Stimulated activated CD8-positive, alpha-beta memory T cell treated with anti-CD3 and anti-CD28 coated beads, Interleukin-15, amount 100 ng/mL, for 4 hours (primary cell): ENCODE measurements at places on chromosomes 12 and 14.

DNA sequence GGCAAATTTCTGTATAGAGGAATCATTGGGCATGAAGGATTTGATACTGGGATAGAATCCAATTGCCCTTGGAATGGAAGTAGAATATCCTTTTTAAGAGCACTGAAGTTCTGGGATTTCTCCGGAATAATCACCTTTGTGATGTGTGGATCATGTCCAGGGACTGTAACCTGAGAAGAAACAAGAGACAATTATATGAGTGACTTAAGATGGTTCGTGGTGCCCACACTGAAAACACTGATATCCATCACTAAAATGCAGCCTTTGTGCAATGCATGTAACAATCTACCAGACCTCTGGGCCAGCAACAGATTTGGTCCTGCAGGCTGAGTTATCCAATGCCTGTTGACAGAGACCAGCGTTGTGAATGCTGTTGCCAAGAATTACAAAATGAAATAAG, 48.5 kb downstream of the MDM2 start:
- DNase-seq, result no peak

DNA sequence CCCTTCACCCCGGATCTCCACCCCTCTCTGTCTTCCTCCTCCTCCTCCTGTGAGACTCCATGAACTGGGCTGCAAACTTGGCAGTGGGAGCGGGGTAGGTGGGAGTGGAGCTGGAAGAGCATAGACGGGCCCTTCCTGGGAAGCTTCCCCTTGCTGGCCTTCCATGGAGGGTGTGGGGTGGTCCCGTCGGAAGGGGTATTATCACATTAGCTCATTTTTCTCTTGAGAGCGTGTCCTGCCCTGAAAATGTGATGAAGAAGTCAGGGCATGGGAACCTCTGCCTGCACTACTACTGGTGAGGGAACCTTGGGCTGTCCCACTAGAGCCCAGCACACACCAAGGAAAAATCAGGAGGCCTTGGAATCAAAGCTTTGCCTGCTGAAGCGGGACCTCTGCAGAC, 66.5 kb downstream of the CACNA1C start:
- no peak for DNase-seq

DNA sequence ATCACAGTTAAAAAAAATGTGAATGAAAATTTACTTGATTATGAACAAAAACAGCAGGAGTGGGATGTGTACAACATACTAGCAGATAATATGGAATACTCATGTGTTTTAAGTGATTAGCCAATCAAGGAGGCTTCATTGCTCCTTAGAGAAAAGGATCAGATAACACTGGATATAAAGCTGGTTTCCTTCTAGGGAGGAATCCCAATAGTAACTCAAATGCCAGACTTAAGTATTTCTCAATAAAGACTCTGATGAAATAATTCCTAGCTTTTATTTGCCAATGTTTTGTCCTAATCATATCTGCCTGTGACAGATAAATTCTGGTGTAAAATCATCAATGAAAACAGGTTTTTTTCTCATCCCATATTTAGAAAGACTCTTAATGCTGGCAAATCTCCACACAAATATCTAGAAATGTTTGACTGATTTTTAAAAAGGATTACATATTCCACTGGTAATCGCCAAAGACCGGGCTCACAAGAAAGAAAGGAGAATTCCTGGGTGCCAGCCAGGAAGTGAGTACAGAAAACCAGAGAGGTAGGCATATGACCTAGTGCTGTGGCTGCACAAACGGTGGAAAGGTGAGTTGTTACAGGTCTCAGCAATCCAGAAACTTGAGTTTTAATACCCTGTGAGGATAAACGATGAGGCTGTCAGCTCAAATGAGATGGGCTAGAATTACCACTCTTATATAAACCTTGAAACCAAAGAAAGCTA, 108.6 kb upstream of the TTC7B start:
- DNase-seq, result no peak

DNA sequence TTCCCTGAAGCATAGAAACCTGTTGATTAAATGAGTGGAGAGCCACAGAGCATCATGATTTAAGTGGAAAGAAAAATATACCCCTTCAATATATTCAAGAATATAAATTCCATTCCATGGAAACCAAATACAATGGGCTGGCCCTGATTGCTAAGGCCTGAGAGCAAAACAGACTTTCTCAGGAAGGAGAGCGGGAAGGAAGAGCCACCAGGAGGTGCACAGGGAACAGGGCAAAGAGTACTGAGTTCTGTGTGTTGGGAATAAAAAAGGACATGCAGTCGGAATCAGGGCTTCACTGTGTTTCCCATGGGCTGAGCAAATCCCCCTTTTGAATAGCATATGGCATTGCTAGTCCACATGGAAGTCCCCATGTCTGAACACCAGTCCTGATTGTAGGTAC, 69.7 kb upstream of the PLEKHG3 start:
- no peak for DNase-seq

DNA sequence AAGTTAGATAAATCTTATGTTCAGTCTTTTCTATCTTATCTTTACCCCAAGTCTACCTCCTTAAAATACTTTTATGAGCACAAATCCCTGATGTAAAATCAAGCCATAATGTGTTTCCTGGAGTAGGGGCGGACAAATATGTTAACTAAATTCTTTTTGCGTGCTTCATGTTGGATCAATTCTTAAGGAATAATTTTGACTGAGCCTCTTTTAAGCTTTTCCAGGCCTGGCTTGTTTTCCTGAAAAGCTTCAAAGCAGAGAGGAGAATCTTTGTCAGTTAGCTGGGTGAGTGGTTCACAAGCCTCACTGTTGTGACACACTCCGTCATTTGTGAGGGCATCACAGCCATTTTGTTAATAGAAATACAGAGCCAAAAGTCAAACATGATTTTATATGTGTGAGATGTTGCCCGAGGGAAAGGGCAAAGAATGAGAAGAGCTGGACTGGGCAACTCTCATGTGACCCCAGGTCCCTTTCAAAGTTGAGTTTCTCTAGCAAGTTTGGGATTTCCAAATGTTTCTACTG, 468.9 kb downstream of the RGS6 start:
- no peak for DNase-seq

DNA sequence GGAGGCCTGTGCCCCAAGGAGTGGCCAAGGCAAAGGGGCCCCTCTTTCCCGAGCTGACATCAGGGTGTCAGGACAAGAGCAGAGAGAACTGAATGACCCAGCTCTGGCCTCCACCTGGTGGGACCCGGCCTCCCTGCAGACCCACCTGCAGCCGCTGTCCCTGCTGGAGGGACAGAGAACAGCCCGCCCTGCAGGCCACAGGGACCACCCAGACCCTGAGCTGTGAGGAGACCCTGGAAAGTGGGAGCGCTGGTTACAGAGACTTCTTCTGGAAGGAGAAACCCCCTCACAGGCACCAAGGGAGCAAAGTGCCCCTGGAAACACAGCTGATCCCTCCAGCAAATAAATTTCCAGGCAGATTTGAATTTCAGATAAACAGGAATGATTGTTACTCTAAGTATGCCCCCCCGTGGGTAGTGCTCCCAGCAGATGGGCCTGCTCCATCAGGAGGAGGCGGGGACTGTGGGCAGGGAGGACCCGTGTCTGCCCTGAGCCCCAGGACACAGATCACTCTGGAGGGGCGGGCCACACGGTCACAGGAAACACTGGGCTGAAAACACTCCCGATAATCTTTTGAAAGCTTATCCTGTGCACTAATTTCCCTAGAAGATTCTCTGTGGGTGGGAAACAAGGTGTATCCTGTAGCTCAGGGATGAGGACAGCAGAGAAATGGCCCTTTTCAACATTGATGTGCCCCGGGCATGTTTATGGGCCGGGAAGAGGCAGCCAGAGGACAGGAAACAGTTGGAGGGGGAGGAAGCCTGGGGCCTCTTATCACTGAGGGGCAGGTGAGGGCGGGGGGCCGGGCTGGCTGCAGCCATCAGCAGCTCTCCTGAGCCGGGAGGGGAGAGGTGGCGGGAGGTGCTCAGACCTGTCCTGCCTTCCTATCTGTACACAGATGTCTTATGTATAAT, 276.0 kb downstream of the ADGRD1 start:
- no peak for DNase-seq

GRCh38 chr12:1763153-1763552, 57.2 kb upstream of the LRTM2 start:
- no peak for DNase-seq

GRCh38 chr14:69259527-69260189, at the start of gene GALNT16:
Gene GALNT16, plus strand, starts transcription at chr14:69260158. Its CDS starts 133 bp downstream, at chr14:69260291.
- no peak for DNase-seq

DNA sequence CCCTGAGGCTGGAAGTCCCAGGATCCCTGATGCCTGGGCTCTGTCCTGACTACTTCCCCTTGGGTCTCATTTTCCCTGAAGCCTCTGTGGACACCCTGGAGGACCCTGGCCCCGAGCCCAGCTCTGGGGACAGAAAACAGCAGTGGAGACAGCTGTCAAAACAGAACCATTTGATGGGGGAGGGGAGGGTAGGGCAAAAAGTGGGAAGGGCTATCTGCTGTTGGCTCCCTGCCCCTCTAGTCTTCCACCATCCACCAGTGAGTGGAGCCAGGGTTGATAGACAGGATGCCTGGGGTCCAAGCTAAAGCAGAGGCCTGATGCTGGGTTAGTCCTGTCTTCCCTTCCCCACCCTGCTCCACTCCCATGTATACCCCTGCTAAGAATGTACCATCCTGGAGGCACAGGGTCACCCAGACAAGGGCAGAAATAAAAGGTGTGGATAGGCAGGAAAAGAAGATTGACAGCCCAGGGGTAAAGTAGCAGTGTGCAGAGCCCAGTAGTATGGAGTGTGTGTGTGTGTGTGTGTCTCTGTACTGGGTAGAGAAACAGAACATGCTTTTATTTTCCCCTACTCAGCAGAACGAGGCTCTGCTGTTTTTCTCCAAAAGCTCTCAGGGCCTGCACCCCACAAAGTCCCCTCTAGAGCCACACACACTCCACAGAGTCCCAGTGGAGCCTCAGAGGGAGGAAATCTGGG, 9.8 kb downstream of the ZNF385A start:
- no peak for DNase-seq

GRCh38 chr14:90704738-90705392, 111.4 kb downstream of the TTC7B start:
- no peak for DNase-seq

DNA sequence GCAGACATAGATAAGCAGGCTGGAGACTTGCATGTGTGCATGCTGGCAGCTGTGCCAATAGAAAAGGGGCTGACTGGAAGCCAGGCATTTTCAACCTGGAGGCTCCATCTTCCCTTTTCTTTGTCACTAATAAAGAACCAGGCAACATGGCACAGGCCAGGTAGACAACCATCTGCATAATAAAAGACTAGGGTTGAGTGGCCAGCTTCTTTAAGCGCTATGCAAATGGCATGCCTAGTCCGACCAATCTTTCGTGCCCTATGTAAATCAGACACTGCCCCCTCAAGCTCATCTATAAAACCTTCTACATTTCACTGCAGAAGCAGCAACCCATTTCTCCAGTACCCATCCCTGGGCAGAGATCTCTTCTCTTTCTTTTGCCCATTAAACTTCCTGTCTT, 4.6 kb upstream of the KLRC1 start:
- DNase-seq, result no peak

GRCh38 chr14:98736701-98737338, 535.2 kb downstream of the BCL11B start:
- DNase-seq, result no peak

DNA sequence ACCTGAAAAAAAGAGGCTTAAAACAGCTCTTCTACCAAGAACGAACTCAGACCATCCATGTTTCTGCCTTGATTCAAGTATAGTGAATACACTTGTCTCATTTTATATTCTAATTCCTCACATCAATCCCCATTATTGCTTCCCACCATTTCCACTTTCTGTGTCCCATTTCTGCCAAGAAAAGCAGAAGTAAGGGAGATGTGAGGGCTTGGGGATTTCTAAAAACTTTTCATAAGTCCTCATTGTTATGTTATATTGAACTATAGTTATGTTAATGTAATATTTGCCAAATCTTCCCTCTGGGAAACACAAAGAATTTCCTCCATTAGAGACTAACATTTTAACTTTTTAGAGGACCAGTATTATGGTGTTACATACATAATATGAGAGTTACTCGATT, 48.2 kb upstream of the PSMA6 start:
- DNase-seq, result no peak

DNA sequence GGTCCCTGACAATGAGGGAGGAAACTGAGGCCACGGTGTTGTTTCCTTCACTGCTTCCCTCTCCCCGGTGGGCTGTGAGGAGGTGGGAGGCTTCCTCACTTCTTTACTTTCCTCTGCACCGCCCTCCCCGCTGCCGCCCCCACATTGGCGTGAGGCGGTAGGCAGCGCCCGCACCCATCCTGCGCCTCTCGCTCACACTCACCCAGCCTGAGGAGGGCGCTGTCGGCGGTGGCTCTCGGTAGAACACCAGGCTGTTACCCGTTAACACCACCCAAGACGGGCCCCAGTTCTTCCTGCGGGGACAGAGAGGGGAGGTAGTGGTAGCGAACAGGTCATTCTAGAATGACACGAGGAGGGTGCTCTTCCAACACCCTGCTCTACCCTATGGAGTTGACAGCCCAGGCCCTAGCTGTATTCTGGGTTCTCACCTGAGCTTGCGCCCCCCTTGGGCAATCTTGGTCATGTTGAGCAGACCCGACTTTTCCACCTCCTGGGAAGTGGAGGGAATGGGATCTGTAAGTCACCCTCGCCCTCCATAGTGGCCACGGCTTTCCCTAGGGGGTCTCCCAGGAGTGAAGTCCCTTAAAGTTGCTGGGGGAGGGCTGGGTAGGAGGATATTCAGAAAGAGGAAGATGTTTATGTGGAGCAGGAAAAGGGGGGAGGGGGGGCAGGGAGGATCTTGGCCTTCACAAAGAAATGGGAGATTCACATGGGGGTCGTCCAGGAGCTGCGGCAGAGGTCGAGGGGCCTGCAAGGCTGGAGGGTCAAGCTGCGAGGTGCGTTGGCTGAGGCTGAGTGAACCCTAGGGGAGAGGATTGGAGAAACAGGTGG, 3.3 kb downstream of the ARHGAP9 start:
- DNase-seq, result no peak

GRCh38 chr12:23938422-23938821, 11.0 kb downstream of the SOX5 start:
- no peak for DNase-seq

GRCh38 chr12:67068761-67069450, 200.3 kb upstream of the CAND1 start:
- DNase-seq, result peak; percentile 11

DNA sequence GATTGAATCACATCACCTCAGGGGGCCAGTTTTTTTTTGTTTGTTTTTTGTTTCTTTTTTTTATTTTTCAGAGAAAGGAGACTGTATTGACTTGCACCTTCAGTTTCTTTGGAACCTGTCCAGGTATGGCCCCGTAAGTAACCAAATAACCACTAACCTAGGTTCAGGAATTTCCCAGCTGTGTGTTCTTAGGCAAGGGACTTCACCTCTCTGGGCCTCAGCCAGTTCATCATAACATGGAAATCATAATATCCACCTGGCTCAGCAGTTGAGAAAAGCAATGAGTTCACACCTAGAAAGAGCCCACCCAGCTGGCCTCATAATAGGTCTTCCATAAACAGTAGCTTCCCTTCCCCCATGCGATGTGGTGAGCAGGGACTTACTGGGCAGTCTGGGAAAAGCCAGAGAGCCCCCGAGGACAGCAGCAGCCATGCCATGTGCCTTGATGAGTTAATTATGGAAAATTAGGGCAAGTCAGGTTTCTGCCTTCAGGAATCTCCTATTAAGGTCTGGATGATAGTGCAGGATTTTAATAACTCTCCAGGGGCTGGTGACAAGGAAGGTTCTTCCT, 27.4 kb upstream of the WSCD2 start:
- DNase-seq, result no peak
